ENCODE measurements at places on chromosomes 2 and 18.

- peak; percentile 96 for DNase-seq
These were observed 54.3 kb downstream of the PKDCC start for GRCh38 chr2:42102024-42102590.

- DNase-seq = no peak
These were observed 199.6 kb downstream of the PTGR3 start for GRCh38 chr18:75009296-75009695.

GRCh38 chr2:132725748-132726147 is 55.7 kb upstream of the LYPD1 start:
- DNase-seq = no peak

GRCh38 chr2:232465061-232465460 is 9.1 kb downstream of the ALPI start:
- no peak for DNase-seq

GRCh38 chr18:78919956-78920355 is 59.7 kb upstream of the SALL3 start:
- no peak for DNase-seq

- DNase-seq = no peak
These were observed 134.5 kb downstream of the LRRTM1 start for GRCh38 chr2:80169811-80170594.

DNA sequence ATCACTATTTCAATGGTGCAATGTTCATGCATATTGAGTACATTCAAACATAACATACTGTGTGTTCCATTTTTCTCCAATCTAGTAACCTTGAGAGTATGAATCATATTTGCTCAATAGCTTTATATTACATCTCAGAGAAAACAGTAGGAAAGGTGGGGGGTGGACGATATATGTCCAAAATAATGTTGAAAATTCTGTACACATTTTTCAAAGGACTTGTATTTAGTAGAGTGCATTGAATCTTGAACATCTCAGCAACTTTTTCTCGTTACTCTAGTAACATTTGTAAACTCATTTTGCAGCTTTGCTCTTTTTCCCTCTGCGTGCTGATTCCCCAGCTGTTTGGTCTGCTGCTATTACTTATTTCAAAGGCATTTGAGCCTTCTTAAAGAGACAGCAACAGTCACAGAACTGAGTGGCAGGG is 1487.0 kb downstream of the LRP1B start:
- peak; percentile 79 for DNase-seq

DNA sequence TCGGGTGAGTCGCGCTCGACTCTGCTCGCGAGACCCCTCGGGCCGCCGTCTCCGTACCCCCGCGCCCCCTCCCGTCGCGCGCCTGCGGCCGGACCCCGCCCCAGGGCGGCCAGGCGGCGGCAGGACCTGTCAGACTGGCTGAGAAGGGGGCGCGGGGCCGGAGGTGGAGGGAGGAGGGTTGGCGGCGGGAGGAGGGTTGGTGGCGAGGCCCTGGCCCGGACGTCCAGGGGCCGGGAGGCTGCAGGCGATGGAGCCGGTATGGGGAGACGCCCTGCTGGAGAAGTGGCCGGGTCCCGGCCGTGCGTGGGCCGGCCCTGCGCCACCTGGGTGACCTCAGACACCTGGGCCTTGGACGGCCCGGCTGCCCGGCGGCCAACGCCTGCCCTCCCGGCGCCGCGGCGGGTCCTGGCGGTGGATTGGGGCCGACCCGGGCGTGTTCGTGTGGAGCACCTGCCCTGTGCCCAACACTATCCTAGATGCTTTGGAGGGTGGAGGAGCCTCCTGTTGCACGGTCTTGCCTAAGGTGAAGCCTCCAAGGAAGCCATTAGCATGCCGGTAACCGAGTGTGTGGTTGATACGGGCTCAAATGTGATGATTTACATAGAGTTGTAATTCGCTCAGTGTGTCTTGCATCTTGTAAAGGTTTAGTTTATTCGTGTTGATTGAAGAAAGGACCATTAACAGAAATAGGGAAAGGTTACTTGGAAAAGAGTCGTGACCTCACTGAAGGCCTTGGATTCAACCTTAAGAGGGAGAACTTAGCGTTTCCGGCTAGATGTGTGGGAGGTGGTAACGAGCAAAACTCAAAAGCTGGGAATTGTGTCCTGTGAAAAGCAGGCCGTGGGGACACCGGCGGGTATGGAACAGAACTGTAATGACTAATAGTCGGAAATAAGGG is 550 bp downstream of the MYL12B start:
- DNase-seq = no peak

GRCh38 chr2:1518331-1518803 is 105.1 kb downstream of the TPO start:
- peak; percentile 11 for DNase-seq

DNA sequence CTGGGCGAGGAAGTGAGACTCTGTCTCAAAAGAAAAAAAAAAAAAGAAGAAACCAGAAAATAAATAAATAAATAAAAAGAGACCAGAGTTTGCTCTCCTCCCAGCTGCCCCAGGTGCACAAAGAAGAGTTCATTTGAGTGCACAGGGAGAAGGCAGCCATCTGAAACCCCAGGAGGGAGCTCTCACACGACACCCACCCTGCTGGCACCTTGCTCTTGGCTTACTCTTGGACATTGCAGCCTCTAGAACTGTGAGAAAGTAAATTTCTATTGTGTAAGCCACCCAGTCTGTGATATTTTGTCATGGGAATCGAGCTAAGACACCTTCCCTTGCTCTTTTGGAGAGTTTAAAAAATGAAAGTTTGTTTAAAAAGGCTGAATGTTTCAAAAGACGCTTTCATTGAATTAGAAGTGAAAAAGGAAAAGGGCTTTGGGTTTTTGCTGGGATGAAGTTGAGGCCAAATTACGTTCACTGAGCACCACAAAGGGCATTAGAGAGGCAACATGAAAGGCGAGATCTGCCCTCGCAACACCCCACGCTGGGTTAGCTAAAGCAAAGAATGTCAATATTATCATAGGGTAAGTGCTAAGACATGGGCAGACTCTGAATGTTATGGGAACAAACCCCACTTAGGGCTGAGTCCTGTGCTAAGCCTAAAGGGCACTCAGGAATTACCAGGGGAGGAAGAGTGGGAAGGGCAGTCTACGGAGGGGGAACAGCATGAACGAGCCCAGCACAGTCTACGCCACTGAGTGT is 128.9 kb upstream of the RIOK3 start:
- peak; percentile 46 for DNase-seq

- DNase-seq = no peak
These were observed 184.1 kb upstream of the HS6ST1 start for GRCh38 chr2:128502638-128503246.

DNA sequence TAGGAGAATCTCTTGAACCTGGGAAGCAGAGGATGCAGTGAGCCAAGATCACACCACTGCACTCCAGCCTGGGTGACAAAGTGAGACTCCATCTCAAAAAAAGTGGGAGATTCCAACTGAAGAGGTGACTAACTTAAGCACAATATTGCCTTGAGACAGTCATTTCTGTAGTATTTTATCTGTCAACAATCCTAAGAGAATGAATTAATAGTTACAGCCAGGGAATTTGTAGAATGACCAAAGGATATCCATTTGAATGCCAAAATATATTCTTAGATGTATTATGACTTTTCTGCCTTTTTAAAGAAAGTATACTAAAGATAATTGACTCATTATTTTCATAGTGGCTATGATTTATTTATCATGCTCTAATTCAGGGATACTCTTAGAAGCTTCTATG is 40.7 kb upstream of the CCDC150 start:
- no peak for DNase-seq

- peak; percentile 76 for DNase-seq
These were observed 49.3 kb upstream of the MCM6 start for GRCh38 chr2:135925571-135925970.

GRCh38 chr18:79560042-79560860 is 119.4 kb upstream of the CTDP1 start:
- DNase-seq = no peak

- DNase-seq = peak; percentile 70
These were observed 999 bp downstream of the INSIG2 start for GRCh38 chr2:118089139-118089800.

- DNase-seq = peak; percentile 22
These were observed 393.8 kb upstream of the LYPD1 start for GRCh38 chr2:133063775-133064174.

- no peak for DNase-seq
These were observed 62.3 kb upstream of the ACYP2 start for GRCh38 chr2:54052825-54053718.

GRCh38 chr2:45257820-45258219 is 248.6 kb upstream of the SIX2 start:
- no peak for DNase-seq

DNA sequence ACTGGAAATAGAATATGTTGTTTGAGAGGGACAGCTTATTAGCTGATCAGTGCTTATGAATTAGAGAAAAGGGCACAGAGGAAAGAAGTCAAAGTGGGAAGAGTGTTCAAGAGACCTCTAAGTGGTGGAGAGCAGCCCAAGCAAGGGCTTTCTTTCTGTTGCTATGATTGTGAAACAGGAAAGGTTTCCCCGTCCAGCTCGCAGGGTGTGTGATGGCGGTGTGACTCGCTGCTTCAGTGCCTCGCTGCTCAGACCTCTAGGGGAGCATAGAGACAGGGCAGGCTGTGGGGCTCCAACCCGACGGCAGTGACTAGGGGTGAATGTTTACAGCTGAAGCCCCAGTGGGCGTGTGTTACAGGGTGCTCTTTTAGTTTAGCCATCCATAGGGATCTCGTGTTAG is 166.5 kb upstream of the COPS8 start:
- peak; percentile 57 for DNase-seq

DNA sequence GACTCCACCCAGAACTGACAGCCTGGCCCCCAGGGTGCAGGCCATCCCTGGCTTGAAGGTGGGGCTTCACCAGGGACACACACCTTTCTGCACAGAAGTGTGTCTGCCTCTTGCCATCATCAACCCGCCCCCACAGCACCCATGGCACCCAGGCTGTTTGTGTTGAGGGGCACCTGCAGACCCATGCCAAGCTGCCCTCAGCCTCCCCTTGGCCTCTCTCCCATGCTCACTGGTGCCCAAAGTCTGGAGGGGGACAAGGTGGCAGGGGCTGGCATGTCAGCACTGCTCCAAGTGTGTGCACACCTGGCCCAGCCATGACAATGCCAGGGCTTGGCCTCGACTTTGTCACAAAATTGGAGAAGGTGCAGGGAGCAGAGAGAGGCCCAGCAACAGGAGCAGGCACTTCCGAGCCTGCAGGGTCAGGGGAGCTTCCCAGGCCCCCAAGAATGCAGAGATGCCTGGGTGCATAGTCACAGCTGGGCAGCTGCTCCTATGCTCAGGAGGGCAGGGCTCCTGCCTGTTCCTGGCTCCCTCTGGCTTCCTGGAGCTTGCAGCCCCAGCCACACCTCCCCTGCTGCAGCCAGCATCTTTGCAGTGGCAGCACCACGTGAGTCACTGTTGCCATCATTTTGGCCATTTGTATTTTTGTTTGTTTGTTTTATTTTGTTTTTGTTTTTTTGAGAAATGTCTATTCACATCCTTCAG is 280.6 kb upstream of the UBE2E3 start:
- peak; percentile 23 for DNase-seq

DNA sequence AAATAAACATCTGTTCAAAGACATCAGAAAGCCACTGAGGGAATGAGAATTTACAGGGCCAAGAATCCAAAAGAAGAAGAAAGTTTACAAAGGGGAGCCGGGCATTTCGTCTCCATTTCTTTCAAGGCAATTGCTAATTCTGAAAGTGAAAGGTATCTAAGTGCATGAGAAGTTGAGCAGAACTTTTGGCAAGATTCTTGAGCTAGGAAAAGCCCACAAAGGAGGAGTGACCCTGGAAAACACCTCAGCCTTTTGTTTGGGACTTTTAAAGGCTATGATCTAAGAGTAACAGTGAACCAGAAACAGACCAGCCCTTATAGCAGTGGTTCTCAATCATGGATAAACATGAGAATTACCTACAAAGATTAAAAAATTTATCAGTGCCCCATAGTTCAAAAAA is 87.4 kb downstream of the MDH1 start:
- DNase-seq = no peak

DNA sequence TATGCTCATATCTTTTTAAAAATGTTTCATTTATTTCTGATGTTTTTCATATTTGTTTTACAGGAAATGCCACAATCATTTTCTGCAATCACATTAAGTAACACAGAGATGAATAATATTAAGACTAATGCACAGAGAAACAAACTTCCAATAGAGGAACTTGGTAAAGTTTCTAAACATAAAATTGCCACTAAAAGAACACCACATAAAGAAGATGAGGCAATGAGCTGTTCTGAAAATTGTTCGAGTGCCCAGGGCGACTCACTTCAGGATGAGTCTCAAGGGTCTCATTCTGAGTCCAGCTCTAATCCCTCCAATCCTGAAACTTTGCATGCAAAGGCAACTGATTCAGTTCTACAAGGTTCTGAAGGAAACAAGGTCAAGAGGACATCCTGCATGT is 70.4 kb downstream of the APLF start:
- peak; percentile 1 for DNase-seq
